Stimulated activated CD4-positive, alpha-beta T cell treated with anti-CD3 and anti-CD28 coated beads, Interleukin-15, amount 100 ng/mL, for 48 hours (primary cell): ENCODE measurements at places on chromosomes 13 and 19.

DNA sequence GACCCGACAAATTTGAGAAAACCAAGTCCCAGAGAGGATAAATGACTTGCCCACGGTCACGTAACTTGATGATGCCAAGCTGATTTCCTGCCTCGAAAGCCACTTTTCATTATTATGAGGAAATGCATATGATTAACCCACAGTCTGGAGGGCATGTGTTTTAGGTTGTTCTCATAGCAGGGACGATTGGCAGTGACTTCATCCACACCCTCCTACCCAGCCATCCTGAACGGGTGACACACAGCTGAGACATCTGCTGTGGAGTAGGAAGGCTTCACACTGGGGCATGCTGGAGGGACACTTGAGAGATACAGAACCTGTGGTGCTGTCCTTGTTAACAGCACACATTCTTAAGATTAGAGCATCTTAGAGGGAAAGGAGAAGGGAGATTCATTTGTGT, 65.4 kb upstream of the WDFY2 start:
- DNase-seq, result peak; percentile 25

- no peak for DNase-seq
Measured at GRCh38 chr13:99062593-99062992, 84.7 kb upstream of the DOCK9 start.

- DNase-seq, result no peak
Measured at GRCh38 chr19:44746616-44746945, 1.9 kb upstream of the BCL3 start.

- no peak for DNase-seq
Measured at GRCh38 chr13:95267662-95268342, 33.4 kb downstream of the ABCC4 start.

DNA sequence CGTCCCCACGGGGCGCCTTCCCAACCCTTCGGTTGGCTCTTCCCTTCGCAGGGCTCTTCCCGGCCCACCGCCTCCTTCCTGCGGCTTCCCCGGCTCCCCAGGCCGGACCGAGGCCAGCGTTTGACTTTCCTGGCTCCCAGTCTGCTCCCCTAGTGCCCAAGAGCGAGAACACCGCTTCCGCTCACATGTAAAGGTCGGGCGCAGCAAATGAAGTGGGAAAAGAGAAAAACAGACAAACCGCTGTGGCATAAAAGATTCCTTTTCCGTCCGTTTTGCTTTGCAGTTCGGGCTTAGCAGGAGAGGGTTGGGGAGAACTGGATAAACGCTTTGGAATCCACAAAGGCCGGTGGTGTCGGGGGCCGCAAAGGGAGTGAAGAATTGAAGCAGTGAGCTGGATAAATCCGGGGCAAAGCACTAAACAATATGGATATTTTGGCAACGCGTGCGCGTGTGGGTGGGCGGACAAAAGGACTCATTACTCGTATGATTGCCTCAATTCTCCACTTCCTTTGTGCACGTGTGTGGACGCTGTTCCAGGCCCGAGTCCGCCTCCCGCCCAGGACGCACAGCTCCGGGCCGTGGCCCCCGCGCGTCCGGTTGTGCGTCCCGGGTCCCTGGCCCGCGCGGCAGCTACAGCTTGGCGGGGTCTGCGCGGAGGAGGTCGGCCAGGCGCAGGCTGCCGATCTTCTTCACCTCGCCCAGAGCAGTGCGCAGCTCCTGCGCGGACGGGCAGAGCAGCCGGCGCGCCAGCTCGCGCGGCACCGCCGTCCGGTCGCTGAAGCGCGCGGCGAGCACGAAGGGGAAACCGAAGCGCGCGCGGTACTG, 8.6 kb upstream of the CDX2 start:
- no peak for DNase-seq

GRCh38 chr13:36258831-36259230, 38.8 kb downstream of the CCDC169 start:
- no peak for DNase-seq

- no peak for DNase-seq
Measured at GRCh38 chr13:99376924-99377323, 69.7 kb upstream of the GPR183 start.

DNA sequence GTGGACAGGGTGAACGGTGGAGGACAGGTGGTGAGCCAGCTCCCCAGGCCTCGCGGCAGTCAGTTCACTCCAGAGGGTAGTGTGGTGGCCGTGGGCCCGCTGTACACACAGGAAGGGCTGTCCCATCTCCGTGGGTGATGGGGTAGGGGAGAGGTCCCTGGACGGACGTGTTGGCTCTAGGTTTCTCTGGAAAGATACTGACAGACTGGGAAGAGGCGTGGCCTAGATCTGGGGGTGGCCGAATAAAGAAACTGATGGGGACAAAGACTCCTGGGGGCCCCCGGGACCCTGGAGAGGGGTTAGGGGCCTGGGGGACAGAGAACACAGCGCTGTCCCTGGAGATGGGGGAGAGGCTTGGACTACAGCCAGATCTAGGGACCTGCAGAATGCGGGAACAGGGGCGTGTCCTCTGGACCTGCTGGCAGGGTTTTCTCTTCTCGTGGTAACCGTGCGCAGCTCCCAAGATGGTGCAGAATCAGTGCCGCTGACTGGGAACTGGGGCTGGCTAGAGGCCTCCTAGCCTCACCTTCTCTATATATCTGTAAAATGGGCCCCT, 4.0 kb upstream of the PRAM1 start:
- no peak for DNase-seq

DNA sequence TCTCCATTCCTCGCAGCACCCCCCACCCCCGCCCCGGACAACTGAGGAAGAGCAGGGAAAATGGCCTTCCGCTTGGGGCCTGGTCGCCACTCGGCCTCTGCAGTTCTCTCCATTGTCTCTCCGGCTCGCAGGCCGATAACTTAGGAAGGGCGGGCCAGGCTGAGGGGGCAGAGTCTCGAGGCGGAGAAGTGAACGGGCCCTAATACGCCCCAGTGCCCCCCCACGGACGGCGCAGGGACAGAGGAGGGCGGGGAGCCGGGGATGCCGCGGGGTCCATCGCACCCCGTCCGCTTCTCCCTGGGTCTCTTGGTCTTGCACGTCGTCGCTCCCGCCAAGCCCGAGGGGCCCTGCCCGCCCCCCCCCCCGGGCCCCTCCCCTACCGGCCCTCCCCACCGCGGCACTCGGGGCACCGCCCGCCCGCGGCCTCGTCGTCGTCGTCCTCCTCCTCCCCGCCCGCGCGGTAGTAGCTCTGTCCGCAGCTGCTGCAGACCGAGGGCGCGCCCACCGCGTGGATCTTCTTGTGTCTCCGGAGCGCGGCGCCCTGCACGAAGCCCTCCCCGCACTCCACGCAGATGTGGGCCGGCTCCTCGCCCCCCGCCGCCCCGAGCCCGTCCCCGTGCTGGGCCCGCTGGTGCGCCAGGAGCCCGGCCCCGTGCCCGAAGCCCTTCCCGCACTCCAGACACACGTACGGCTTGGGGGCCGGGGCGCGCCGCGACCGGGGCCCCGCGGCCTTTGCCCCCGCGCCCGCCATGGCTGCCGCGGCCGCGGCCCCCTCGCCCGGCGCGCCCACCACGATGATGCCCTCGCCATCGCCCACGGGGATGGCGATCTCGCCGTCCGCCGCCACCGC, 33.2 kb downstream of the ZNF787 start:
- DNase-seq, result no peak

DNA sequence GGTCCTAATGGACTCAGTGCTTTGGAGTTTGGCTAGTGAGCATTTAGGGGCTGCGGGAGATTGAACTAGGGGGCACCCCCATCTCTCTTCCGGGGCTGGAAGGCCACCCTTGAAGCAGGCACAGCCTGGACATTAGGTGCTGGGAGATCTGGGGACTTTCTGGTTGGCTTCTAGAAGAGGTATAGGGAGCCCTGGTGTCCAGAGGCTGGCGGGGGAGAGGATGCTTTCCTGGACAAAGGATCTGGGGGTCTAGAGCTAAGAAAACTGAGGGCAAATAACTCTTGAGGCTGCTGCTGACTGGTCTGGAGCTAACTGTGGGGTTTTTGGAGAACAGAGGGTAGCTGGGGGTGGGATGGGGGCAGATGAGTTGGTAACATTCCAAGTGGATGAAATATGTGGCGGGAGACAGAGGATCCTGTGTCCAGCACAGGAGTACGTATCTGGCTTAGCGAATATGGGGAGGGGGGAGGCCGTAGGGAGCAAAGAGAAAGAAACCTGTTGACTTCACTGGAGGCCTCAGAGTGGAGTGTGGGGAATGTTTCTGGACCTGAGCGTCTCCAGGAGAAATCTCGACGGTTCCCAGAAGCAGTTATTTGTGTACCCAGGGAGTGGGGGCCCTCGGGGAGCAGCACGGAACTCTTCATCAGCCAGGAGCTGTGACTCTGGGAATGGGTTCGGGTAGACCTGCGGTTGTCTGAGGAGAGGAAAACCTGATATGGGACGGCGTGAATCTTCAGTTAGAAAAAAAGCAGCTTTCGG, 1.4 kb downstream of the HNRNPUL1 start:
- no peak for DNase-seq

GRCh38 chr13:108193806-108194205, 21.5 kb downstream of the LIG4 start:
- no peak for DNase-seq

- no peak for DNase-seq
Measured at GRCh38 chr13:55816976-55817601, 1323.6 kb upstream of the PRR20A start.

GRCh38 chr13:43431290-43431716, 355.5 kb downstream of the ENOX1 start:
- DNase-seq, result no peak

- DNase-seq, result no peak
Measured at GRCh38 chr13:43397111-43397510, 373.7 kb downstream of the DNAJC15 start.

DNA sequence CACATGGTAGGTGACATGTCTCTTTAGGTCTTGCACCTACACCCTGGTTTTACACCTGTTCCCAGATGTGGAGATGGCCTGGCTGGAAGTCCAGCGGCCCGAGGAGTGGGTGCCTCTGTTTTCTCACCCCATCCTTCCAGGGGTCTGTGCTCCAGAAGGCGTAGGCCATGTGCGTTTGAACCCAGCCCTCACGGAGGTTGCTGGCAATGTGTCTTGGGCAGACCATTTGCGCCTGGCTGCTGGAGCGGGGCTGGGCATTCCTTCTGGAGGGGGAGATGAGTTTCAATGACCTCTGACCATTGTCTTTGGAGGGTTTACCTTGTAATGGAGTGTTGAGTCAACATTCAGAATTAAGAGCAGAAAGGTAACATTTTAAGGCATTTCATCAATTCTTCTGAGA, 54.8 kb upstream of the ZNF536 start:
- DNase-seq, result no peak

GRCh38 chr19:55304279-55304978, 20.6 kb downstream of the BRSK1 start:
- peak; percentile 31 for DNase-seq

DNA sequence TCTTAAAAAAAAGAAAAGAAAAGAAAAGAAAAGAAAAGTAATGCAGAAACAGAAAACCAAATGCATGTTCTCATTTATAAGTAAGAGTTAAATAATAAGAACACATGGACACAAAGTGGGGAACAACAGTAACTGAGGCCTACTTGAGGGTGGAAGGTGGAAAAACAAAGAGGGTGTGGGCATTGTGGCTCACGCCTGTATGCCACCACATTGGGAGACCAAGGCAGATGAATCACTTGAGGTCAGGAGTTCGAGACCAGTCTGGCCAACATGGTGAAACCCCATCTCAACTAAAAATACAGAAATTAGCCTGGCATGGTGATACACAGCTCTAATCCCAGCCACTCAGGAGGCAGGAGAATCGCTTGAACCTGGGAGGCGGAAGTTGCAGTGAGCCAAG, 8.1 kb downstream of the ZNF708 start:
- DNase-seq, result no peak

GRCh38 chr13:39306639-39307589, 268.7 kb downstream of the NHLRC3 start:
- DNase-seq, result peak; percentile 8

DNA sequence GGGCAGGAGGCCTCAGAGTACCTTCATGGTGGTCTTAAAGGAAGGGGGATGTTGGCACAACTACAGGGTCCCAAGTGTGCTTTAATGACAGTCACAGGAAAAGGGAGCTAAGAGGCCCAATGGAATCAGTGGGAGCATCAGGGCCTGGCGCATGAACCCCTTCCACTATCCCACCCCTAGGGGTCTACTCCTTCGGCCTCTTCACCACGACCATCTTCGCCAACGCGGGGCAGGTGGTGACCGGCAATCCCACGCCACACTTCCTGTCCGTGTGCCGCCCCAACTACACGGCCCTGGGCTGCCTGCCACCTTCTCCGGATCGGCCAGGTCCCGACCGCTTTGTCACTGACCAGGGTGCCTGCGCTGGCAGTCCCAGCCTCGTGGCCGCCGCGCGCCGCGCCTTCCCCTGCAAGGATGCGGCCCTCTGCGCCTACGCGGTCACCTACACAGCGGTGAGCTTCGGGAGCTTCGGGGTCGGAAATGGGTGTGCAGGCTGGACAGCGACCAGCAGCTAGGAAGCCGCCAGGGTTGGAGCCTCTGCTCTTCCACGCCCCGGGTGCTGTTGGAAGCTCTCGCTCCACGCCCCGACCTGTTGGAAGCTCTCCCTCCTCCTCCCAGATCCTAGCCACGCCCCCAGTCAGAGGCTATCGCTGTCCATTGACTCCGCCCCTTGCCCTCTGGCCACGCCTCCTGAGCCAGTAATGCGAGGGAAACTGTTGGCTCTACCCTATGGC, 6.0 kb downstream of the PLPPR2 start:
- DNase-seq, result no peak

DNA sequence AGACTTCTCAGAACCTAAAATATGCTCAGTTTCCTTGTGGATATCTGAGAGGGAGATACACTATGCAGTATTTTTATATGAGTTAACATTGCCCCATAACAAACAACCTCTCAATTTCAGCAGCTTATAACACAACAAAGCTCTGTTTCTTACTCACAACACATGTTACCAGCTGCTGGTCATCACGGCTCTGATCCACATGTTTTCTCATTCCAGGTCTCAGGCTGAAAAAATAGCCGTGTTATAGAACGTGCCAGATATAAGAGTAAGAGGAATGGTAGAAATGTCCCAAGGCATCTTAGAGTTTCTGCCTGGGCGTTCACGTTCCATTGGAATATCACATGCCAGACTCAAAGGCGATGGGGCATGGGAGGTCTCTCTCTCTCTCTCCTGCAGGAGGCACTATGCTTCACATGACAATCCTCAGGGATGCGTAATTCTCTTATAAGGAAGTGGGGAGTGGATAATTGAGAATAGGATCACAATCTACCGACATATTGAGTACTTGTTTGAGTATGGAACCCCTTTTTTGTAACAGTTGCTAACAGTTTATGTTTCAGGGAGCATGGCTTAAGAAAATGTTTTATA, 246.6 kb downstream of the NHLRC3 start:
- no peak for DNase-seq

DNA sequence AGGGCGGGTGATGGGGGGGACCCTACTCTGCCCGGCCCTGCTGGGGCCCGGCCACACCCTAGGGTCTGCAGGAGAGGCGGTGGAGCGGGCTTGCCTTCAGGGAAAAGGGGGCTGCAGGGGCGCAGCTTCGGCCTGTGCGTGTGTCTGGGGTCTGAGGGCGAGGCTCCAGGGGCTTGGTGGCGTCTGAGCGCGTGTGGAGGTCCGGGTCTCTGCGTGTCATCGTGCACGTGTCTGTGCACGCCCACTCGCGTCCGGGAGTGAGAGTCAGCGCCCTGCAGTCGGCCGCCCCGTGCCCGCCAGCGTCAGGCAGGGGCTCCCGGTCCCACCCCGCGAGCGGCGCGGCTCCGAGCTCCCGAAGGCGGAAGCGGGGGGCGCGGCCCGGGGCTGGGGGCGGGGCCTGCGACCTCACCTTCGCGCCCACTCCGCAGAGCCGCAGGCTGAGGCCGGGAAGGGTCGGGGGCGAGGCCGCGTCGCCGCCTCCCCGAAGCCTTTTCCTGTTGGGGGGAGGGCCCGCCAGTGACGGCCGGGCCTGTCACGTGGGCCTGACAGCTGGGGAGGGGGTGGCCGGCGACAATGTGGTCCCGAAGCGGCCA, at the start of gene ARHGAP45:
Gene ARHGAP45, plus strand, starts transcription at position 420 of the 593 bp plus-strand sequence. CDS start 239 bp downstream, outside the sequence.
- DNase-seq, result peak; percentile 64
